Iris pigment epithelial cell (primary cell): ENCODE measurements at places on chromosomes 11 and 22.

DNA sequence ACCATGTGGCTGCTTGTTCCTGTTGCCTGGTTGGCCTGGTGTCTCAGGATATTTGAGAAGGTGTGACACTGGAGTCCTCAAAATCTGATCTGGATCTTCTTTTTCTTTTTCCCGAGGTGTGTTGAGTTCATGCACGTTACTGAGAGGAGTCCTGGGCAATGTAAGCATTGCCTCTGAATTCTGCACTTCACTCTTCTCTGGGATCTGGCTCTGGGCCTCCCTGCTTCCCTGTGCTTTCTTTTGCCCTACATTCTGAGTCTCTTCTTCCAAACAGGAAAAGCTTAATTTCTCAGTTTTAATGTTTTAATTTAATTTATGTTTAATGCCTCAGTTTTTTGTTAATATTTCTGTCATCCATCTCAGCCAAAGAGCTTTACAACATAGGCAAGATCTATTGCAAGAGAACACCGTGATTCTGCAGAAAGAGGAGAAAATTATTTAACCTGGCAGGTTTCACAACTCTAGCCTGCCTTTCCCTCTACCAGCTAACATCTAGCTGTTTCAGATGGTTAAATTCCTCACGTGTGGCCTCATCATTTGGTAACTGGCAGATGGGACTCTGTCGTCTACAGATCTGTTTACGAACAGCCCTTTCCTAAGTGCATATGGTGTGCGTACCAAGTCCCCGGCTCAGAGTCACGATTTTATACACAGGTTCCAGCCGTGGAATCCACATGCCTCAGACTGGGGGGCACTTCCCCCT is 24.7 kb downstream of the LDLRAD3 start:
- DNase-seq: peak; percentile 52

- no peak for DNase-seq
These were observed 14.1 kb upstream of the KIAA0930 start for GRCh38 chr22:45254789-45255278.

DNA sequence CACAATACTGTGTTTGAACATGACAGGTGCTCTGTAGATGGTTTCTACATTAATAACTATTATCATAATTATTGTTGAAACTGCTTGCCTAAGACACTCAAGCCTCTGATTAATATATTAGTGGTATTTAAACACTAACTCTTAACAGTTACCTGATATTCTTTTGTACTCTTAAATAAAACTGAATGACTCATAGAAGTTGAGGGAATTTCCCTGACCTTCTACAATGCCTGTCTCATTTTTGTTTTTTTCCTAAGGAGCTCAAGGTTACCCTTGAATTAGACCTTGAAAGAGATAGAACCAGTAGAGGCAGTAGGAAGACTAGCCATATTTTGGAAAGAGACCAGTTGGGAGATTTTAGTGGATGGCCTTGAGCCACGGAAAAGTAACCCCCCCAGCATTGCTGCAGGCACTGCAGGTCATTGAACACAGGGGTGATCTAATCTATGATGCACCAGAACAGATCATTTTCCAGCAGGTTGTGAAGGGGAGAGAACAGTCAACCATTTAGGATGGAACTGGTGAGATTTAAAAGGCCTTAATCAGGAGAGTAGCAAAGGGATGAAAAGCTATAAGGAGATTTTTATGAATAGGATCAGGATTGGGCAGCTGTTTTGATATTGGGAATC is 148.3 kb downstream of the PGR start:
- peak; percentile 10 for DNase-seq

DNA sequence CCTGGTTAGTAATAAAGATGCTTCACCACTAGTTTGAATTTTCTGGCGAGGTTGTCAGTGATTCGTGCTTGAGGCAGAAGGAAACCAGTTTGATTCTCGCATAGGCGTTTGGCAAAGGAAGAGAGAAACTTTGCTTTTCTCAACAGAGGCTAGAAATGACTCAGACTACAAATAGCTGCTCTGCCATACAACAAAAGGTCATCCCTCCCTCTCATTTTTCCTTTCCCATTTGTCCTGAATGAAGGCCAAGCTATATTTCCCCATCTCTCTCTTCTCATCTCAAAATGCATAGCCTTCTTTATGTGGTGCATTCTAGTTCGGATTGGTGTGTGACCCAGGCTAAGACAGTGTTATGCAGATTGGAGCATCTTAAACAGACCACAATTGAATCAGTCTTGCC is 741.4 kb downstream of the NTM start:
- DNase-seq: peak; percentile 84

GRCh38 chr22:39240831-39241793 is 3.7 kb downstream of the PDGFB start:
- DNase-seq: no peak

GRCh38 chr11:132064987-132065620 is 694.7 kb downstream of the NTM start:
- DNase-seq: peak; percentile 96

- no peak for DNase-seq
These were observed 595.1 kb downstream of the BUD13 start for GRCh38 chr11:116177521-116178210.

DNA sequence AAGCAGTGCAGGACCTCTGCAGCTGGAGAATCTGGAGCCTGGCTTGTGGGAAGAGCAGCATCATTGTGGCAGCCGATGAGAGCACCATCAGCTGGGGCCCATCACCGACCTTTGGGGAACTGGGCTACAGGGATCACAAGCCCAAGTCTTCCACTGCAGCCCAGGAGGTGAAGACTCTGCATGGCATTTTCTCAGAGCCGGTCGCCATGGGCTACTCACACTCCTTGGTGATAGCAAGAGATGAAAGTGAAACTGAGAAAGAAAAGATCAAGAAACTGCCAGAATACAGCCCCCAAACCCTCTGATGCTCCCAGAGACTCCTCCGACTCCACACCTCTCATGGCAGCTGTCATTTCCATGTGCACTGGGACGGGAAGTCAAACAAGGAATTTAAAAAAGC is 35.6 kb downstream of the ASRGL1 start:
- DNase-seq: no peak

DNA sequence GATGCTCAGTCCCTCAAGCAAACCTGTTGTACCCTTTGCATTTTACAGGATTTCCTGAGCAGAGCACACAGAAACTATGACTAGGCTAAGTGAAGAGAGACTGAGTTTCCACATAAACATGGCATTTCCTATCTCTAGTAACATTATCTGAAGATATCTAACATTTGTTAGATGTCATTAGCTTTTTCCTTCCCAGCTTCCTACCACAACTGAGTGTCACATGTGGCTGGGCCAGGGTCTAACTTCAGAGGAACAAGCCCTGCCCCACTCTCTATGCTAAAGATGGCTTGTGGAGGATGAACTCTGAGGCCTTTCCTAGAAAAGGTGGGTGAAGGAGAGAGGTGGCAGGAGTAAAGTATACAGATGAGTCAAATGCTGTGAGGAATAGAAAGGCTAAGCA is 16.5 kb downstream of the C22orf42 start:
- no peak for DNase-seq

- no peak for DNase-seq
These were observed 3.2 kb upstream of the TMPRSS13 start for GRCh38 chr11:117932426-117932825.
